ENCODE measurements at places on chromosomes 2 and 18.

DNA sequence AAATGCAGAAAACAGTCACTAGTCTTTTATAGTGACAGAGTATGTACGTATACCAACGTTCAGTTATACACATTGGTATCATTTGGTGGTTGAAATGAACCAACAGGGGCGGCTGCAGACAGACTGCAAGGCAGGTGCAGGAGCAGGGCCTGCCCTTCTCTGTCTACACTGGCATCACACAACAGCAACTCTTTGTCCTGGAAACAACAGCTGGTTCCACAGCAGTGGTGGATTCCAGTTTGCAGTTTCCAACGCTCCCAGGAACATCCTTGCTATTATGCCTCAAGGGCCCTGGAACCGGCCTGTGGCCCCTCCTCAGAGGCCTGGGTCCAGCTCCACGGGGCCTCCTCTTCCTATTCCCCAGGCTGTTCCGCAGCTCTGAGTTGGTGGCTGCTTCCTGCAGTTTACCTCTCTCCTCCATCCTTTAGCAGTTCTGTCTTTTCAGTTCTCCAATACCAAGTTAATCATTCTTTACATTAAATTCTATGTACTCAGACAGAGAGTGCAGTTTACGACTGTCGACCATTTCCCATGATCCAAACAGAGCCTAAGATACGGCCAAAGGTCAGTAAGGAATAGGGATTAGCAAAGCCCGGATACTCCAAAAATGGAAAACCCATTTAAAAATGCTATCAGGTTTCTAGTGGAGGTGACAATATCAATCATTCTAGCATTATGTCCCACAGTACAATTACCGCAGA, 87.8 kb downstream of the NOL10 start:
- DNase-seq, result no peak

- DNase-seq, result no peak
Observed at GRCh38 chr2:209473930-209474419, 50.1 kb downstream of the MAP2 start.

DNA sequence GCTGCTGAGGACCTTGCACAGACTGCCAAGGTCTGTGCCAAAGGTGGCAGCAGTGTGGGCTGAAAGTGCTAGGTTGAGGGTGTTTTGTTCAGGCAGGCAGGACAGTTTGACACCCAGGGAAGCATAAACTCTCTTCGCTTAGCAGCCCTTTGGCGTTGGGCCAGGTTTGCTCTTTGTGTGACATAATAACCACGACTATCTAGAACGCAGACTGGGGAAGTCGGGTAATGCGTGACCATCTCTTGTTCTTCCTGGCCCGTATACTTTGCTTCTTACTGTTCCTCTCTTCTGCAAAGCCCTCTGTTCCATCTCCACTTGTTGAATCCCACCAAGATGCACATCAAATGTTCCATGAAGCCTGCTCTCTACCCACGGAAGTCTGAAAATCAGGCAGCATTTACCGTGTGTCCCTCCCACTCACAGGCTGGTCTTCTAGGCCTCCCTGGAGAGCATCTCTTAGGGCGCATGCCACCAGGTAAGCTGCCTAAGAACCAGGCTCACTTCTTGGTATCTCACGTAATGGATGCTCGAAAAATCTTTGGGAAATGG, 96.7 kb upstream of the LMAN1 start:
- DNase-seq, result no peak

- no peak for DNase-seq
Observed at GRCh38 chr2:180324182-180324581, 317.1 kb upstream of the CWC22 start.

DNA sequence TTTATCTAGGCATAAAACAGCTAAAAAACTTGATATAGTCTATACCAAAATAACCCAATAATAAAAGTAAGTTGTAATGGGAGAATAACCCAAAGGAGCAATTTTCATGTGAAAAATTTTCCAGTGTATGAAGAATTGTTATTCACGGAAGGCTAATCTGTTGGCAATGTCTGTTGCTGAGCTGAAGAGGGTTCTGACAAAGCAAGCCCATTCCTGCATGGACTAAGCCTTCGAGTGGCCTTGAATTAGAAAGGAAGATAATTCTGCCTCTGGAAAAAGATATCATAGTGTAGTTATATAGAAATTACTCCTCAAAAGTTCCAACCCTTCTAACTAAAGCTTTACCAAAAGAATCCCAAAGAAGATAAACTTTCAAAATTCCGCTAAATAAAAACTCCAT, 101.5 kb downstream of the MAP2 start:
- no peak for DNase-seq

DNA sequence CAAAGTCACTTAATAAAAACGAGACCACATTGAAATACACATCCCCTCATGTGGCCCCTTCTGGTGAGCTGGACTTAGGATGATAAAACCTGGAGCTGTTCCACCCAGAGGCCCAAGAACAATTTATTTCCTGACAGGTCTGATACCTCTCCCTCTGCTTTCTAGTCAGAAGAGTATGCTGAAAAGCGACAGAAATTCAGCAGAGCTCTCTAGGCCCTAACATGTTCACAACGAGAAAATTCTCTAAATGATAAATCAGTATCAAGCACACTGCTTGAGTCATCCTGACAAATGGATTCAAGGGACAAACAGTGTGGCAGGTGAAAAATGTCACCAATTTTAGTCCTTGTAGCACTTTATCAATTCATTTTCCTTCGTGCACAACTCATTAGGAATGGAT, 233.5 kb downstream of the PID1 start:
- DNase-seq, result no peak

GRCh38 chr2:46486436-46486835, 7.1 kb downstream of the TMEM247 start:
- DNase-seq, result no peak

DNA sequence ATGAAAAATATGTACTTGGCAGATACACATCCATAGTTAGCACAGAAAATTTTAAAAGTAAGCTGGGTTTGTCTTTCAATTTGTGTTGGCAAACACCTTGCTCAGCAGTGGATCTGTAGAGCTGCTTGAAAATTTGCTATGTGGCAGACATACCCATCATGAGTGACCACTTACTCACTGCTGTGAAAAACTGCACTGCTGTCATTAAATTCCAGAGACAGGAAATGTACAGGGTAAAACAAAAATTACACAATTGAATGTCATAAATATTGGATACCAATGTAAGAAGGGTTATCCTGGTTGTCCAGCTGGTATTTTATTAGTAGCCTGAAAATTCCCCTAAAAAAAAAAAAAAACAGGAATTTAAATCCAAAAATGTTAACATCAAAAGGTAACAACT, 24.5 kb downstream of the NIF3L1 start:
- no peak for DNase-seq

GRCh38 chr2:142741764-142742269, 135.6 kb upstream of the KYNU start:
- DNase-seq, result no peak

GRCh38 chr2:14867853-14868252, 235.3 kb downstream of the LRATD1 start:
- DNase-seq, result no peak

DNA sequence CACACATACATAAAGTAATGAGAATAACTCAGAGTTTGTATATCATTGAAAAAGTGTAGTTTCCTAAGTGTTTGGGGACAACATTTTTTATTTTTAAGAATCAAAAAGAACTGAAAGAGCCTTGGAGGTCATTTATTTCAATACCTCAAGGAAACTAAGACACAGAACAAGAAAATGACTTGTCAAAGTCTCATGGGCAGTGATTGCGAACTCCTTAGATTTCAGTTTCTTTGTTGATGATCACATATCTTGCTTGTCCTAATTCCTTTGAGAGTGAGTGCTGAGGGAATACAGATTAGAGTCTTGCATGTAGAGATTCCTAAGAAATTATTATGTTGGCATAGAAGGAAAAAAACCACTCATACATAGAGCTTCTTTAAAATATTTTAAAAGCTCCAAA, 243.8 kb downstream of the CAMKMT start:
- DNase-seq, result no peak

DNA sequence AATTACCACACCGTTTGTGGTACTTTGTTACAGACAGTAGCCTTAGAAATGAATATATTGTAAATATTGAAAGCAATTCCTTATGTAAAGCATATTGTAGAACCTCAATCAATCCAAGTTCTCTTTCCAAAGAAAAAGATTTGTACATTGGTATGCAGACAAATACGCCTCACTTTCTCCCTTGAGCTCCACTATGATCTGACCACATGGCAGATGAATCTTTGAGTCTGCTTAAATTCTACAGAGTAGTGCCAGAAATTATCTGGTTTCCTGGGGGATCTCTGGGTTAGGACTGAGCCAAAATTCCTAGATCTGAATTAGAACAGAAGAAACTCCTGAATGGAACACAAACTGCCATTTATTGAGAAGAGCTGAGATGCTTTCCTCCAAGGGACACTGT, 99.0 kb downstream of the CPO start:
- no peak for DNase-seq

GRCh38 chr2:27170581-27171337, 22.0 kb downstream of the TCF23 start:
- no peak for DNase-seq

- no peak for DNase-seq
Observed at GRCh38 chr2:24690524-24690923, 102.7 kb downstream of the PTRHD1 start.

- no peak for DNase-seq
Observed at GRCh38 chr2:241582806-241583205, 24.3 kb downstream of the BOK start.

DNA sequence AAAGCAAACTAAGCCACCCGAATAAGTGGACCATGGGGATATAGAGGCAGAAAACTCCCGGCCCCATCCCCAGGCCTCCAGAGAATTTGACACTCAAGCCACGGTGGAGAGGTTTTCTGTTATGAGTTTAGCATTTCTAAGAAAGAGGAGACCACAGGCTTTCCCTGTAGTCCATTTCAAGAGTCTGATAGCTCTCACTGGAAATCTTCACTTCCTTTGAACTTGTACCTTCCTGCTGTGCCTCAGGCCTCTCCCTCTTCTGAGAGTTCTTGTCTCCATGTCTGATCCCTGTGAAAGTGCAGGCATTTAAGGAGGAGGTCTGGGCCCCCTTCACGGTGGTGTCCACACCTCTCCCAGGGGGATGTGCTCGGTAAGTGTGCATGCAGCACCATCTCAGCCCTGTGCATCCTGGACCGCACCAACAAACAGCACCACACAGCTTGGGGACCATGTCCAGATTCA, 113.7 kb downstream of the BCL2 start:
- DNase-seq, result no peak

GRCh38 chr2:54878182-54878581, 154.7 kb downstream of the EML6 start:
- DNase-seq, result no peak

- DNase-seq, result no peak
Observed at GRCh38 chr18:8391068-8391467, 218.2 kb upstream of the RAB12 start.

DNA sequence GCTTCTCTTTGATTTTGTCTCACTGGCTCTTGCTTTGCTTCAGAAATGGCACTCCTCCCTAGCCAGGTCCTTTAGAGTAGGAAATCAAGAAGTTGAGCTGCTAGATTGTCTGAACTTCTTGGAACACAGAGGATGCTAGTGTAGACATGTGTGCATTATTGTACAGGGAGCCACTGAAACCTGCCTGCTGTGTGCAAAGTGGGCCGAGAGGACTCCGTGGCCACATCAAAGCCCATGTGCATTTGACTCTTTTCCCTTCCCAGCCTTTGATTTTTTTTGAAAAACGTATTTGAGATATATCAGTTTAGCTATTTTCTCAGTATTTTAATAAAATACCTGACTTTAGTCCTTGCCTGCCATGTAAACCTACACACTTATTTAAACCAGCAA, 83.1 kb downstream of the TMEM247 start:
- DNase-seq, result no peak

GRCh38 chr2:141570474-141571131, 560.2 kb downstream of the LRP1B start:
- no peak for DNase-seq

DNA sequence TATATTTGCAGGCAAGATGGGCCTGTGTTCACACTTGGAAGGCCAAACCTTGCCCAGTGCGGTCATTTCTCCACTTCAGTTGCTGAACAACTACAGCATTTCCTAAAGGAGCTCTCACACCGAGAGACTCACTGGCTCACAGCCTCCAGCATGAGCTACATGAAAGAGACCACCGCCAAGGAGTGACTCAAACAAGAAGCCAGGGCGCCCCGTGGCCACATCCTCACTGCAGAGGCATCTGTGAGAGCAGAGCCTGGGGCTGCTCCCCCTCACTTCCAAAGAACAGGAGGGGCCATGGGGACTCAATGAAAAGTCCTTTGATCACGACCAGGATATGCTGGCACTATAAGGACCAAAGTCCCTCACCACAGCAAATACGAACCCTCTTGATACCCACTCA, 50.0 kb downstream of the TMEM163 start:
- peak; percentile 17 for DNase-seq

GRCh38 chr18:24039671-24040070, 25.1 kb downstream of the TTC39C start:
- DNase-seq, result no peak

- no peak for DNase-seq
Observed at GRCh38 chr2:208515099-208515498, 108.5 kb downstream of the PTH2R start.

- no peak for DNase-seq
Observed at GRCh38 chr18:73110307-73110706, 242.5 kb upstream of the NETO1 start.

DNA sequence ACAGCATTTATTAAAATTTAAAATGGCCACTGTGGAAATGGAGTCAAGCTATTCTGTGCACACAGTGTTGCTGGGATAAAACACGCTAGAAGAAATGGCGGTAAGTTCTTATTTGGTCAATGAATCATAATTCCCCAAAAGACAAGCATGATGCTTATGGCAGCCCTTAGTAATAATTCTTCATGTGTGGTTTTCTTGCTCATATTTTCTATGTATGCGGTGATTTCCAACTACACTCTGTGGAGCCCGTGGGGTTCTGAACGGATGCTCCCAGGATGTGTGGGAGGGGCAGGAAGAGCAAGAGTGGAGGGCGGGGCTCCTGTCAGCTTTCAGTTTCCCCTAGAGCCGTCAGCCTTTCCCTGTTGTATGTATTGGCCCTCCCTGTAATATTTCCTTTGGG, 91.7 kb upstream of the RMDN2 start:
- DNase-seq, result no peak

DNA sequence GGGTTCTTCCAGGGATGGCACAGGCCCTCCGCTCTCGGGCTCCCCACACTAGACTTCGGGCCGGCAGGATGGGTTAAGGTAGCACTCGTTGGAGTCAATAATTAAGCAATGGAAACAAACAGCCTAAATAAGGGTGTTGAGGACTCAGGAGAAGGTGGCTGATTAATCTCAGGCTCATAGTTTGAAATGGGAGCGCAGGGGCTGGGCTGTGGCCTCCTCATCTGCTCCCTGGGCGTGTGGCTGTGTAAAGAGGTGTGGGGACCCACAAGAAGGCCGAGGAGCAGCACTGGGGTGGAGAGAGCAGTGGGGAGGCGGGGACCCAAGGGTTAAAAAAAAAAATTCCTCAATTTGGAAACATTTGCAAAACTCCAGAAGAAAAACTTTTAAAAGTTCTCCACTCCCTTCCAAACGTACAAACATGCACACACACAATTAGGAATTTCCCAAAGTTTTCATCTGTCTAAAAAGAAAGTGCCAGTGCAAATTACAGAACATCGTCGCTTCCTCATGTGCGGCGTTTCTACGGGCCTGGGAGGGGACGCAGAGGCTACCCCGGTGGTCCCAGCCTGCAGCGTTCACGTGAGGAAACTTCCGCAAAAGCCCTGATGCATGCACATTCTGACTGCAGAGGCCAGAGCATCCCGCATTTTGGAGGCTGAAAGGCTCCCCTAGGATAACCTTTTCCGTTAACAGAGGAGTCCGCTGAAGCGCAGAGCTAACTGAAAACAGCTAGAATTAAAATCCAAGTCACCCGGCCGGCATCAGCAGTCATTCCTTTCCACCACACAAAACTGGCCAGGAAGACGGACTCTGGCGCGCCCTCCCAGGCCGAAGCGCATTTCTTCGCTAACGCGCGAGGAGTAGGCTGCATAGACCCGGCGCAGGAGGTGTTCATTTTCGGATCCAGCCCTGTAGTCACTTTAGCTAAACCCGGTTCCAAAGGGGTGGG, 1.0 kb upstream of the TUBB6 start:
- no peak for DNase-seq

Measured in stimulated activated CD4-positive, alpha-beta T cell treated with anti-CD3 and anti-CD28 coated beads, Interleukin-1b, Interleukin-23, amount 100 ng/mL, for 24 hours (primary cell).